ENCODE measurements at places on chromosomes 13 and 19. TPM values are rescaled to one million over a fixed set of nuclear protein-coding genes. Genes with fewer than 3 reads are reported as not detected.

DNA sequence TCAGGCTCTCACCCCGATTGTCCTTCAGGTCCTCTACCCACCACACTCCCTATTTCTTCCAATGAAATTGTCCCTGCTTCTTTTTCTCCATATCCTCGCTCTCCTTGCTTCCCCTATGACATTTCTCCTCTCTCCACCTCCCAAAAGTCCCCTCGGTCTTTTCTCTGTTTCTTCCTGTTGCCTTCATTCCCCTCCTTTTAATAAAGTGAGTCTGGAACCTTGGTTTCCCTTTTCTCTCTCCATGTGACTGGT lies 676 bp upstream of the ZNF574 start:
- no peak for DNase-seq
- peak overlapping the region; percentile 63 for H3K4me3 ChIP-seq
- no peaks in the 10 kb centered on the region for H3K27me3 ChIP-seq
- peaks cover 19% of the 10 kb centered on the region for H3K36me3 ChIP-seq

Gene ARHGEF18
- 121 TPM for total RNA-seq

Gene GSX1
- not detected for total RNA-seq

Gene IGSF23
- not detected for total RNA-seq

Measured in CD4-positive, alpha-beta T cell (primary cell).